Thoracic aorta endothelial cell (primary cell): ENCODE measurements at places on chromosomes 11 and 22. TPM values are rescaled to one million over a fixed set of nuclear protein-coding genes. Genes with fewer than 3 reads are reported as not detected.

Gene MS4A3
- total RNA-seq = not detected in 2 replicates

Gene PRODH
- total RNA-seq = 0.07 TPM in 1 of 2 replicates, not detected in the other

Gene FJX1
- total RNA-seq = 24.9 and 28.1 TPM in 2 replicates

Gene MIOX
- total RNA-seq = not detected in 2 replicates

Gene OTOG
- total RNA-seq = not detected in 2 replicates

Gene PGA5
- total RNA-seq = not detected in 2 replicates

Gene P2RX3
- not detected in 2 replicates for total RNA-seq

Gene ZBED5
- total RNA-seq = 33.4 and 38.3 TPM in 2 replicates
